NCI-H774 (cell line): ENCODE measurements at places on chromosomes 4 and X.

- peak; percentile 44 for DNase-seq
These were observed at the start of gene GAB1 for GRCh38 chr4:143336781-143337599. GAB1 (plus strand) TSS chr4:143336876; CDS start chr4:143337189, 313 bp downstream.

GRCh38 chr4:103934178-103934789, 214.5 kb upstream of the TACR3 start:
- peak; percentile 2 for DNase-seq

DNA sequence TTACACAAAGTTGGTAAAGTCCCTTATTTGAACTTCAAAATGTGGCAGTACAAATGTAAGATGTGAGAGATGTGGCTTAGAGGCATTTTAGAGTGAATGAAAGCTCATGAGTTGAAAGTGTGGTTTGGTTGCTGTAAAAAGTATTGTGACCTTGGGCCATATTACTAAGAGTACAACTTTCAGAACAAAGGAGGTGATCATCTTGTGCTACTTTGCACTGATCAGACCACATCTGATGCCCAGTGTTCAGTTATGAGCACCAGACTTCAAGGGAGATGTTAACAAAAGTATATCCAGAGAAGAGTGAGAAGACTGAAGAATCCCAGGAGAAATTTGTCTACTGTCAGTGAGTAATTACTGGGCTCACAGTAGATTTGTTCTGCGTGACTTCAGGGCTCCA, 30.2 kb downstream of the NLGN3 start:
- no peak for DNase-seq

DNA sequence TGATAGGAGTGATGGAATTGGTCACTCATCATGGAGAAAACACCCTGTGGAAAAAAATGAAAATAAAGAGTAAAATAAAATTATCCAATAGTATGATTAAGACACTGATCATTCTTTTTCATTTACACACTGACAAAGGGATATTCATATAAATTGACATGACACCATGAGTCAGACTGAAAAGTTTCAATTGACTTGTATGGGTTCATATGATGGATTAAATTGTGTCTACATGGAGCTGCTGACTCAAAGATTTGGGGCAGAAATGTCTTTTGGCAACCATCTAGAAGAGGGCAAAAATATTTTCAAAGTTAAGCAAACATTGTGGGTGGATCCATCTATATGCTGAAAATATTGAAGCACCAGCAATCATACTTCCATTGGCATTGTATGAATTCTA, 153.4 kb upstream of the PPP3CA start:
- DNase-seq, result no peak

DNA sequence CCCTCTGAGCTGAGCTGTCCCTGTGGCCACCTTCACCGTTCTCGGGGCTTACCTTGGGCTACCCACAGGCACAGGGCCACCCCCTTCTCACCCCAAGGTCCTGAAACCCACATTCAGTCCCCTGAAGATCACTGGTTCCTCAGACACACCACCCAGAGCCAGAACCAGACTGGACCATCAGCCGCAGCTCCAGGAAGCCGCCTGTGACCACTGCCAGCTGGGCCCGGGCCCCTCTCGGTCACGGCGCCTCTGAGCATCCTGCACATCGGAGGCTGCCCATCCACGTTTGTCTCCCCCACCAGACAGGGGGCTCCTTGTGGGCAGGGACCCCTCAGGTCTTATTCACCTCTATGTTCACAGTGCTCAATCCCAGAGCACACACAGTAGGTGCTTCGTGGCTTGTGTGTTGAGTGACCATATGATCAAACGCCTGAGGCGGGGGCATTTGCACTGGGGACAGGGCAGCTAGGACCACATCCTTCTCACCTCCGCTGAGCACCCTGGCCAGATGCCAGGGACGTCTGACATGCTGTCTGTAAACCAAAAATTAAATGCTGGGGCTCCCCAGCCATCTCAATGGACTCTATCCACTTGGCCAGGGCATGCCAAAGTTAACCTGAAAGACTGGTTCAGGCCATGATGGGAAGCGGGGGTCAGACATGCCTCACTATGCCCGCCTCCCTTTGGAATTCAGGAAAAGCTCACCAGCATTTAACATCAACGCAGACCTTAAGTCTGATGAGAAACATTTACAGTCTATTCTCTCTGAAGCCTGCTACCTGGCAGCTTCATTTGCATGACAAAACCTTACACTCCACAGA, 109.4 kb upstream of the AFAP1 start:
- no peak for DNase-seq

DNA sequence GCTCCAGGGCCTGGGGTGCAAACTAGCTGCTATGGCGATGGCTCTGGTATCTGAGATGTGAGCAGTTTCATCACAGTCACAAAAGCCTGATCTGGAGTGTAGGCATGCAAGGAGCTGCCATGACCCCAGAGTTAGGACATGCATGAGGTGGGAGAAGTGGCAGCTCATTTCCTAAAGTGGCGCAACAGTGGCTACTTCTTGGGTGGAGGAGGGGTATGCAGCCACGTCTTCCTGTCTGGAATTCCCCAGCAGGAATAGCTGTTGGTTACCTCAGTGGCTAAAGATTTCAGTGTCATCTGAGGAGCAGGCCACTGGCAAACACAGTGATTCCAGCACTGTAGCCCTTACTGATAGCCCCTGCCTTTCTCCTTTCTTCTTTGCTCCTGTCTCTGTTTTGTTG, 1382.5 kb downstream of the C4orf33 start:
- no peak for DNase-seq

- no peak for DNase-seq
These were observed 1255.7 kb downstream of the ADGRL3 start for GRCh38 chr4:62455871-62456270.

DNA sequence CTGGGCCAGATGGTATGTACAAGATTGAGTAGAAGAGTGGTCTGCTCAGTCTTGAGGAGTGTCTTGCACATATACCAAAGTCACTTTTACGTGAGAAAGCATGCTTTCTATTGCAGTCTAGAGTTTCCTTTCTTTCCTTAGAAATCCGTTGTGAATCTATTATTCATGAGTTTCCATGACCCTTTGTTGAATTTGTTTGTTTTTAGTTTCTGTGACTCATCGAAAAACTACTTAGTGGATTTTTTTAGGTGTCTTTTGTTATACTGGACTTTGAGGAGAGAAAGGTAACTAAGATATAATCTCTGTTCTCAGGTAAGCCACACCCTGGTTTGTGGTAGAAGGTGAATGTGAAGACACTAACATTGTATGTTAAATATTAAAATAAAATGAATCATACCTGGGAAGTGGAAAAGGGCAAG, 23.0 kb downstream of the GALNT7 start:
- no peak for DNase-seq

GRCh38 chr4:110367156-110367555, 108.8 kb upstream of the ENPEP start:
- DNase-seq, result no peak

DNA sequence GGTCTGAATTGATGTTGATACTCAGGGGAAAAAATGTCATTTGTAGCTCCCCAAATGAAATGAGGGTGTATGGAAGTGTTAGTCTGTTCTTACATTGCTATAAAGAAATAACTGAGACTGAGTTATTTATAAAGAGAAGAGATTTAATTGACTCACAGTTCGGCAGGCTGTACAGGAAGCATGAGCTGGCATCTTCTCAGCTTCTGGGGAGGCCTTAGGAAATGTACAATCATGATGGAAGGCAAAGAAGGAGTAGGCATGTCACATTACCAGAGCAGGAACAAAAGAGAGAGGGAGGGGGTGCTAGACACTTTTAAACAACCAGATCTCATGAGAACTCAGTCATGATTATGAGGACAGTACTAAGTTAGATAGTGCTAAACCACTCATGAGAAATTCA, 1199.9 kb upstream of the DIAPH2 start:
- no peak for DNase-seq

- no peak for DNase-seq
These were observed 30.1 kb downstream of the HAND2 start for GRCh38 chr4:173499658-173500535.

GRCh38 chrX:132757066-132757623, 201.3 kb downstream of the HS6ST2 start:
- no peak for DNase-seq

GRCh38 chr4:139557556-139558110, 1.6 kb upstream of the SETD7 start:
- no peak for DNase-seq

DNA sequence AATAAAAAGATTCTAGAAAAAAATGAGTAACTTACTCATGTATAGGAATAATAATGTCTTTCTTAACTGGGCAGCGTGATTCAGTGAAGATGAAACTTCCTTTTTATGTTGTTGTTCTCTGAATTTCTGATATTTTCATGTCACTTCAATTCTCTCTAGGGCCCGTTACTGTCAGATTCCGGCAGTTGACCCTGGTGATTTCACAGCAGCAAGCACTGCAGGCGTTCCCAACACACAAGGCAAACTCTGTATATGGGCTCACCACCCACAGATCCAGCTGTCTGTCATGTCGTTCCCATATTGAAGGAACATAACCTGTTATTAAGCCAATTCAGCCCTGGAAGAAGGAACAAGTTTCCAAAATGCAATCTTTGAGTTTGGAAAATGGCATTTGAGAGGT, 288.3 kb upstream of the GALNTL6 start:
- no peak for DNase-seq

DNA sequence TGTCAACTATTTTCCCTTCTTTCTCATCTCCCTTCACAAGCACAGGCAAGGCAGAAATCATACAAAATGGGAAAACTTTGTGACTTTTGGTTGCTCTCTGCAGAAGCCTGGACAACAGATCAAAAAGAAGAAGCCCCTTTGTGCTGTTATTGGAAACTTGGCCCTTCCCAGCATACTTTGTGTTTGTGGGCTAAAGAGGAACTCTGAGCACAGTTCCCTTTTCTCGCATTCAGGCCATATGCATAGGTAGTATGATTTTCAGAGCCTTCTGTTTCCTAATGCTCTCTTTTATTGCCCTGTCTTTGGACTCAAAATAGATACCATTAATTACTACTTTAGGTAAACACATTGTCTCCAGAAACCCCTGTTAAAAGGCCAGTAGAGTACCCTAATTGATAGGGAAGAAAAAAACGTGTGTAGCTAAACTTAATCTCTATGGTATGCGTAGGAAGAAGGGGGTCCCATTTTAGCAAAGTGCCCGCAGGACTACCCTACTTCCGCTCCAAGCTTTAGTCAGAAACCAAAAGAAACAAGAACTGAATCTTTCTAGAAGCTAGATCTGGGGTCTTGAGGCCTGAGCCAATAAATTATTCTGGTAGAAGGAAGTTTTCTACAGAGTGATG, 26.6 kb downstream of the VSIG4 start:
- no peak for DNase-seq

GRCh38 chrX:132909643-132910042, 48.8 kb downstream of the HS6ST2 start:
- no peak for DNase-seq

DNA sequence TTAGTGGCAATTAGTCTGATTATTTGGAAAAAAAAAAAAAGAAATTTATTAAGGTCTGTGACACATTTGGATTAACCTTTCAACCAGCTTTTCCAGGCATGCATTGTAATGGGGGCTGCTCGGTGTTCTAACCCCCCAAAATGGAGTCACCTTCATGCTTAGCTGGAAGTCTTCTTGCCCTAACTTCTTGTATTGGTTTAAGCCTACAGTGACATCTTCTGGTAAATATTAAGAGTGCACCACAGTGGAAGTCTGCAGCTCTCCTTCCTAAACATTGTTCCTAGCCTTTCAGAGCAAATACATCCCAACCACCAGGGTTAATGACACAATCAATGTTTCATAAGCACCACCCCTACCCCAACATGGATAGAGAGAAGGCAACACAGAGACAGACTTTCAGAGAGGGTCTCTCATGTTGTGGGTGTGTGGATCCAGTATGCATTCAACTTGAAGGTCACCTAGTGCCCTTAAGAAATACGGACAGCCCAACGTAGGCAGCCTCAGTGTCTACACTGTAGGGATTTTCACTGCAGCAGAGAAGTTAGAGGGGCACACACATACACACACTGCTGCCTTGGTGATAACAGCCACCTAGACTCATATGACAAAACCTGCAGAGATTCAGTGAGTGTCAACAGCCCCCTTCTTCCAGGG, 142.9 kb upstream of the MBNL3 start:
- peak; percentile 1 for DNase-seq
